ENCODE measurements at places on chromosomes 12 and 14. TPM values are rescaled to one million over a fixed set of nuclear protein-coding genes. Genes with fewer than 3 reads are reported as not detected.

FAM186B gene
- polyA plus RNA-seq, result 0.11 TPM

PLEKHG7 gene
- not detected for polyA plus RNA-seq

CCDC177 gene
- polyA plus RNA-seq, result not detected

ITGB7 gene
- 0.17 TPM for polyA plus RNA-seq

TAS2R43 gene
- polyA plus RNA-seq, result not detected

SLC7A7 gene
- polyA plus RNA-seq, result 94.0 TPM

STXBP6 gene
- 0.06 TPM for polyA plus RNA-seq

GPR65 gene
- polyA plus RNA-seq, result 0.03 TPM

RAD51AP1 gene
- 5.2 TPM for polyA plus RNA-seq

RAB3IP gene
- polyA plus RNA-seq, result 8.5 TPM

B4GALNT3 gene
- polyA plus RNA-seq, result 0.07 TPM

KRT6A gene
- not detected for polyA plus RNA-seq

RNASE1 gene
- polyA plus RNA-seq, result 909 TPM

KCNJ8 gene
- polyA plus RNA-seq, result not detected

OR4N2 gene
- not detected for polyA plus RNA-seq

ANKS1B gene
- not detected for polyA plus RNA-seq

IAPP gene
- not detected for polyA plus RNA-seq

HOXC13 gene
- not detected for polyA plus RNA-seq

SLCO1C1 gene
- polyA plus RNA-seq, result 0.06 TPM

OVCH1 gene
- 0.01 TPM for polyA plus RNA-seq

CCDC38 gene
- not detected for polyA plus RNA-seq

OAS2 gene
- polyA plus RNA-seq, result 1.7 TPM

MMP14 gene
- polyA plus RNA-seq, result 501 TPM

IRAK3 gene
- polyA plus RNA-seq, result 2.3 TPM

SIX1 gene
- 0.57 TPM for polyA plus RNA-seq

GZMH gene
- polyA plus RNA-seq, result not detected

PRKD1 gene
- polyA plus RNA-seq, result 3.9 TPM

PRR4 gene
- 2.6 TPM for polyA plus RNA-seq

WNT5B gene
- not detected for polyA plus RNA-seq

STAC3 gene
- 0.36 TPM for polyA plus RNA-seq

COX8C gene
- not detected for polyA plus RNA-seq

MORN3 gene
- polyA plus RNA-seq, result 0.66 TPM

TSPAN19 gene
- polyA plus RNA-seq, result not detected

PIWIL1 gene
- not detected for polyA plus RNA-seq

KCNK13 gene
- polyA plus RNA-seq, result not detected

TCL1B gene
- not detected for polyA plus RNA-seq

IL23A gene
- polyA plus RNA-seq, result not detected

DENND5B gene
- 10.3 TPM for polyA plus RNA-seq

SLC4A8 gene
- polyA plus RNA-seq, result 4.7 TPM

GPR137C gene
- 1.5 TPM for polyA plus RNA-seq

TAS2R9 gene
- not detected for polyA plus RNA-seq

DNAJC22 gene
- polyA plus RNA-seq, result 1.4 TPM

PMCH gene
- 0.19 TPM for polyA plus RNA-seq

PAPLN gene
- polyA plus RNA-seq, result 6.0 TPM

FAM90A1 gene
- polyA plus RNA-seq, result 0.13 TPM

KRT71 gene
- polyA plus RNA-seq, result not detected

TAS2R42 gene
- polyA plus RNA-seq, result not detected

DYRK4 gene
- polyA plus RNA-seq, result 48.7 TPM

HPD gene
- not detected for polyA plus RNA-seq

IL22 gene
- polyA plus RNA-seq, result not detected
